ENCODE measurements at places on chromosomes 2 and 18.

- peak; percentile 82 for DNase-seq
Measured at GRCh38 chr2:72864500-72864899, 22.7 kb upstream of the SPR start.

DNA sequence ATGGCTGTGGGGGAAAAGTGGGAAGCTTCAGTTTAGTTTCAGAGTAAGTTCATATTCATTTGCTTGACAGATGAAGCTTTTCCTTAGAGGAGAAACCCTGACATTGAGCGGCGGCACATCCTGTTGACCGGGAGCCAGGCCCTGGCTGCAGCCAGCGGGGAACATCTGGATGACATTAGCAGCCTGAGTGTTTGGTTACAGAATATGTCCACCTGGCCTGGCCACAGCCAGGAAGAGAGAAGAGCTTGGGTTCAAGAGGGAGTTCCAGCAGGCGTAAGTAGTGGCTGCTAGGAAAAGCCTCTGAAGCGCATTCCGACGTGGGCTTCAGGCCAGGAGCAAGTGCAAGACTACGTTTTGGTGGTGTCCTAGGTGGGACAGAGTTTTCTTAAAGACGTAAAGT is 144.9 kb upstream of the MYCN start:
- no peak for DNase-seq

DNA sequence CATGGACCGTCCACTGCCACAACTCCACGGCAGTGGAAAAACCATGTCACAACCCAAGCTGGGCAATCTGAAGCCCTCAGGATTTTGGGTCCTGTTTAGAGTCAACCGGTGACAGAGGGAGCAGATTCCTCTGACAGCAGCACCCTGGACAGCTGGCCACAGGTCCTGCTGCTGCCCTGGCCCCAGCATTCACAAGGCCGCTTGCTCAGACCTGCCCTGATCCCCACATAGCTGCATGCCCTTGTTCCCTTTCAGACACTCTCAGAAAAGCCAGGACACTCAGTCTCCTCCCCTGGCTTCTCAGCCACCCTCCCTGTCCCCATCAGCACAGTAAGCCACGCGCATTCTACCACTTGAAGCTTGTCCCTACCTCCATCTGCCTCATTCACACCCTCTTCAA is 1.6 kb downstream of the COPS9 start:
- DNase-seq = no peak

- no peak for DNase-seq
Measured at GRCh38 chr2:217945530-217945929, 57.3 kb downstream of the TNS1 start.

All from activated CD4-positive, alpha-beta T cell treated with anti-CD3 and anti-CD28 coated beads, Interleukin-2, amount 50 U/mL, for 16 hours (primary cell).